A673 (cell line): ENCODE measurements at places on chromosomes 4 and X. TPM values are rescaled to one million over a fixed set of nuclear protein-coding genes. Genes with fewer than 3 reads are reported as not detected.

Gene ARHGEF38
- not detected in 2 replicates for total RNA-seq

Gene AFF1
- total RNA-seq, result 60.1 and 65.4 TPM in 2 replicates

DNA sequence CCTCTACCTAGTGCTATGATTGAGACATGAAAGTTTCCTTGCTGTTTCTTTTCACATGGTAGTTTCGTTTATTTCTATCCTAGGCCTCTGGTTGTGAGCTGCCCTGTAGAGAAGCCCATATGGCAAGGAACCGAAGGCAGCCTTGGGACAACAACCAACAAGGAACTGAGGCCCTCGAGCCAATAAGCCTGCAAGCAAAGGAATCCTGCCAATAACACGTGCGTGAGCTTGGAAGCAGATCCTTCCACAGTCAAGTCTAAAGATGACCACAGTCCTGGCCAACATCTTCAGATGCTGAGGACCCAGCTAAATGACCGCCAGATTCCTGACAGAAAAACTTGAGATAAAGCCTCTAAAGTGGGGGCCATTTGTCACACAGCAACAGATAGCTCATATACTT is 100.4 kb upstream of the FAM9B start:
- no peaks in the 10 kb centered on the region for H3K27me3 ChIP-seq
- H3K27ac ChIP-seq, result no peak overlapping the region
- H3K4me3 ChIP-seq, result no peak overlapping the region

Gene GPRASP1
- 3.2 and 3.7 TPM in 2 replicates for total RNA-seq

GRCh38 chr4:120809518-120809917 is 113.0 kb downstream of the PRDM5 start:
- H3K36me3 ChIP-seq, result no peaks in the 10 kb centered on the region
- H3K4me1 ChIP-seq, result no peaks in the 10 kb centered on the region
- DNase-seq, result no peak
- H3K4me3 ChIP-seq, result no peak overlapping the region
- no peak overlapping the region for H3K27ac ChIP-seq
- H3K27me3 ChIP-seq, result no peaks in the 10 kb centered on the region

DNA sequence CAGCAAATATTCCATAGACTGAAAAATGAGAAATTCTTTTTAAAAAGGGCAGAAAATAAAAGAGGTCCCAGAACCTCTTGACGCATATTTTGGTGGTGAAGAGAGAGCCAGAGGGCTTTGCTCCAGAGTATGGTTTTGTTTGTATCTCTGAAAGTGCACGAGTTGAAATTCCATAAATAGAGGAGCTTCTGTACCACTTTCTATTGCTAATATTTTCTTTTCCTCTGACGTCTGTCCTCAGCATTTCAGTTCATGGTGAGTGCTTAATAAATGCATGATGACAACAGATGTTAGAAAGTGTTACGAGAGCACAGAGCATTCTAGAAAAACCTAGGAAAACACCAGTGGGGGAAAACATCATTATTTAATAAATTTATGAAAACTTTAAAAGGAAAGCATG is 145.6 kb downstream of the AMELX start:
- H3K27me3 ChIP-seq, result no peaks in the 10 kb centered on the region
- no peak for DNase-seq
- peaks cover 23% of the 10 kb centered on the region for H3K4me1 ChIP-seq
- H3K4me3 ChIP-seq, result no peak overlapping the region
- H3K36me3 ChIP-seq, result no peaks in the 10 kb centered on the region

Gene VCX2
- total RNA-seq, result not detected in 2 replicates

GRCh38 chrX:71622032-71622575 is 3.8 kb upstream of the CXCR3 start:
- DNase-seq, result no peak
- no peak overlapping the region for H3K27ac ChIP-seq
- H3K4me3 ChIP-seq, result no peak overlapping the region
- no peaks in the 10 kb centered on the region for H3K4me1 ChIP-seq

- no peaks in the 10 kb centered on the region for H3K27me3 ChIP-seq
- H3K4me3 ChIP-seq, result no peak overlapping the region
- no peak overlapping the region for H3K27ac ChIP-seq
Measured at GRCh38 chr4:2662598-2662997, 93.5 kb downstream of the TNIP2 start.

DNA sequence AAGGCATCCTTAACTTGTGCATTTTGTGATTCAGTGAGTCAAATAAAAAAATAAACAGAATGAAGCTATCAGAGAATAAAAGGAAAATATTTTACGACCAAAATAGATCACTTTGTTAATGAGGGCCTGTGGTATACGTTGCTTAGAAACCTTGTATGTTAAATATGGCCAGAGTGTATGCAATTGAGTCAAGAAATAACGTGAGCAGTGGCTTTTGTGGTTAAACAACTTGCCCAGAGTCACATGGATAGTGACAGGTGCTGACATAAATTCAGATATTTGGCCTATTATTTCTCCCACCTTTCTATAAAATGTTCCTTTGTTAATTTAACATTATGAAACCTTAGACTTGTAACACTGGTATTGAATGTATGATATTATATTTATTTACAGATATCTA is 393.4 kb downstream of the PABPC4L start:
- H3K4me3 ChIP-seq, result no peak overlapping the region
- no peak overlapping the region for H3K27ac ChIP-seq
- no peaks in the 10 kb centered on the region for H3K27me3 ChIP-seq
- no peaks in the 10 kb centered on the region for H3K36me3 ChIP-seq
- DNase-seq, result no peak

Gene QDPR
- total RNA-seq, result 14.7 and 17.7 TPM in 2 replicates

DNA sequence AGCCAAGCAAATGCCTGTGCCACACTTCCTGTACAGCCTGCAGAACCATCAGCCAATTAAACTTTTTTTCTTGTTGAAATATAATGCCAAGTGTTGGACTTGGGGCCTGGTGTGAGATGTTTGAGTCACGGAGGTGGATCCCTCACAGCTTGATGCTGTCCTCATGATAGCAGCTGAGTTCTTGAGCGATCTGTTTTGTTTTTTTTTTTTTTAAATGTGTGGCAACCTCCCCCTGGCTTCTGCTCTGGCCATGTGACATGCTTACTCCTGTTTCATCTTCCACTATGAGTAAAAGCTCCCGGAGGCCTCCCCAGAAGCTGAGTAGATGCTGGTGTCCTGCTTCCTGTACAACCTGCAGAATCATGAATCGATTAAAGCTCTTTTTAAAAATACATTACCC is 973.3 kb upstream of the FTHL17 start:
- H3K27ac ChIP-seq, result no peak overlapping the region
- H3K4me1 ChIP-seq, result no peaks in the 10 kb centered on the region
- no peak overlapping the region for H3K4me3 ChIP-seq
- DNase-seq, result no peak
